ENCODE measurements at places on chromosomes 6 and 20.
A peak's percentile ranks its signal among the peaks of the same experiment; 100 is the strongest.

DNA sequence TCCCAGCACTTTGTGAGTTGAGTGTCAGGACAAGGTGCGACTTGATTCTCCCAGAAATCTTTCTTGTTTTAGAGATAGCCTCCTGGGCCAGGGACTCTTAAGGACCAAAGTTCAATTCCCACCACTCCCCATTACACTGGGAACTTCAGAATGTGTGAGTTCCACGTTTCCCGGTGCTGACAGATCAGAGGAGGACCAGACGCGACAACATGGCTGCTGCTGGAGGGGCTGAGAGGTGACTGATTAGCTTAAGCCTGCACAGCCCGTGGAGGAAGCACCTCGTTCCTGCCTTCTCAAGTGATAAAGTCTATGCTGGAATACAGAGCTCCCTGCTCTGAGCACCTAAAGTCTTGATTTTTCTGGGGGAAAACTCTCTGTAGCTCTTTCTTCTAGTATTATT lies 175.2 kb upstream of the FERMT1 start:
- DNase-seq, result no peak

- peak; percentile 46 for DNase-seq
Measured at GRCh38 chr6:43924222-43924702, 154.3 kb downstream of the VEGFA start.

- DNase-seq, result peak; percentile 97
Measured at GRCh38 chr6:167849846-167850459, 23.2 kb downstream of the AFDN start.

GRCh38 chr6:166750108-166750793 lies 123.2 kb upstream of the RPS6KA2 start:
- DNase-seq, result no peak

DNA sequence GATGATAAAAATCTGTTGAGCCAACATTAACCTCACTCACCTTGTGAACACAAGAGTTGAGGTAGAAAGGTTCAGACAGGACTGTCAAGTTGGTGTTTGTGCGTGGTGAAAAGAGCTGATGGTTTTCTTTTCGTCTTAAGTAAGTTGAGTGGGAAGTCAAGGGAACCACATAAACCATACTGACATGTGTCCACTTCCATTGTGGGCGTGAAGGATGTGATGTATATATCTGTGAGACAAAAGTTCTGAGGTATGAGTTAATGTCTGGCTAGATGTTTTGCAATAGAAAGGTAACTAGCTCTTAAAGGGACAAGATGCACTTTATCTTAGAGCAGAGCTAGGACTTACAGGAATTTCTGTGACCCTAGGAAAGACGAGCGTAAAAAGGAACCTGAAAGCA lies 1272.1 kb upstream of the ADGRB3 start:
- DNase-seq, result no peak

DNA sequence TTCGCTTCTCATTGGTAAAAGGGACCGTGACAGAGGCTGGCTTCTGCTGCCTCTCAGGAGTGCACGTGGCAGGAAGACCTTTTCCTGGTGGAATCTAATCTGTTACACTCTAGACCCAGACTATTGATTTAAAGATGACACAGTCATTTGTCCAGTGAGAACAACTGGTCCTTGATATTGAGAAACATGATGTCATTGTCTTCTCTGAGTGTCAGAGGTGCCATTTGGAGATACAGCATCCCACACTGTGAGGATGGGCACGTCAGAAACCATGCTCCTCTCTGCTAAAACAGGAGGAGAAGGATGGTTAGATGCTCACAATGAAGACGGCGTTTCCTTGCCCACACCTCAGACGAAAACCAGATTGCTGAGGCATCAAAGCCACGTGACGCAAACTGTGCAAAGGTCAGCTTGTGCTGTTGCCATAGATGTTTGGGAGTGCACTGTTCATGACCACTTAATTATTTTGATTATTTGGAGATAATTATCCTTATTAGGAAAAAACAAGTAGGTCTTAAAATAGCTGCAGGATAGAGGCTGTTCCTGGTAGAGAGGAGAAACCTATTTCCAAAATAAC lies 169.0 kb downstream of the SMOC2 start:
- DNase-seq, result no peak

Data from kidney glomerular epithelial cell (primary cell).